ENCODE measurements at places on chromosomes 7 and 10. TPM values are rescaled to one million over a fixed set of nuclear protein-coding genes. Genes with fewer than 3 reads are reported as not detected.

DNA sequence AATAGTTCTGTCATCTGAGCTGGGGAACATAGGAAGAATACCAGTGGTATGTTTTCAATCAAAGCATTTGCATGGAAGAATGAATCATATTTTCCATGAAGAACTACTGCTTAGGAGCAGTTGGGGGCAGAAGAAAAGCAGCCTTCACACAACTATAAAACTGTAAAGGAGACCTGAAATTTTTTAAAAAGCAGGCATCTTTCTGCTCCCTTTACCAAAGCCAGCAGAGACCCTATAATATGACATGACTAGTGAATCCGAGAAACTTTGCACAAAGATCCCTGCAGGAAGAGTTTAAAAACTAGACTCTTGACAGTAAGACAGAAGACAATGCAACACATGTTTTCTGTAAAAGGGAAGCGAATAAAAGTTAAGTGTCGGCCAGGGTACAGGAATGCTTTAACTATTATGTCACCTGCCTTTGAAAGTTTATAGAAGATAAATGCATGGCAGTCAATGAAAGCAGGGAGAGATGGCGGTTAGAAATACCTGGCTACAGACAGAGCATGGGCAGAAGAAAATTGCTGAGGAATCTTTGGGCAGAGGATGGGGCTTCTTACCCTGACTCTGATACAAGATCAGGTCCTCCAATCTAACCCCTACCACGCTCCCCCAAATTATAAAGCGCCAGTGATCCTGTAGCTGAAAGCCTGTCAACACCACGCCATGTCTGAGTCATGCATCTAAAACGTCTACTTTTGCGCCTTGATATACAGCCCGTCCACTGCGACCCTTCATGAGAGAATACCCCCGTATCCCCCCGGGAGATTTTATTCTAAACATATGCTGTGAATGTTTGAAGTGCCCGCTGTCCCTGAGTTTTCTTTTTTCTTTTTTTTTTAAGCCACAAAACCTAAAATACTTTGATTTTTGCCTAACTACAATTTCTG is 93.1 kb downstream of the GLI3 start:
- DNase-seq: no peak

AKR1C2 gene
- total RNA-seq: 1.9 TPM

DNA sequence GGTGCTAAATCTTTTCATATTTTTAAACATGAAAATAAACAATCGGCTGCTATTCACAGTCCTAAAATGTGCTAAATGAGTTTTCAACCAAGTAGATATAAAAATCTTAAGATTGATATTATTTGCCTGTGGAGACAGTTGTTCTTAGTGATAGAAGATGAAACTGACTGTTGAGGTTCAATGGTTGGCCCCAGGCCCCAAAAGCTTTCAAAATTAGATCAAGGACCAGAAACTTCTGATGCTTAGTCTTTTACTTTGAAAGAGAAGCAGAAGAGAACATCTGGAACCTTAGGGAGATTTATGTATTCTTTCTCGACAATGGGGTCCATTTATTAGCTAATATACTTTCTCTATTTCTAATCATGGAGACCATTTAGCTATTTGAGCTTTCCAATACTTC is 155.8 kb downstream of the REEP3 start:
- DNase-seq: no peak

CDHR3 gene
- 0.74 TPM for total RNA-seq

DNA sequence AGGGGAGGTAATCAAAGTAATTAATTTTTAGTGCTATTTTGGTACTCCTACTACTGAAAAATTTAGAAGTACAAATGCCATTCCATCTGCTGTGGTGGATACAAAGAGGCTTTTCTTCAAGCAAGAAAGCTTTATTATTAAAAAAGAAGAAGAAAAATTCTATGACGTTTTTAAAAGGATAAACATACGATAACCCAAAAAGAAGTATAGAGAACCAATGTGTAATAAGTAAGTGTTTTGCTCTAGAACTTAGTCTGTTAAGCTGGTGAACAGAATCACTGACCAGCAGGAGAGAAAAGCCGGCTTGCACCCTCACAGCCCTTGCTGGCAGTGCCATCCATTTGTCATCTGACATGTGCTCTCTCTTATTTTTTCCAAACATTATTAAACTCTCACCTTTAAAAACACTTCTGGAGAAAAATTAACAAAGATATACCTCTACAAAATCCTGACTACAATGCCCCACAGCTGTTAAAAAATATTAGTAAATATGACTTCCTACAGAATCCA is 81.5 kb downstream of the SRPK2 start:
- no peak for DNase-seq

GRCh38 chr10:31152421-31153135 is 120.9 kb upstream of the ZNF438 start:
- no peak for DNase-seq
